ENCODE measurements at places on chromosomes 5 and 9.
A peak's percentile ranks its signal among the peaks of the same experiment; 100 is the strongest.

- DNase-seq, result no peak
These were observed 1.4 kb downstream of the PRR16 start for GRCh38 chr5:120465436-120465961.

- DNase-seq, result no peak
These were observed 13.7 kb downstream of the MYO10 start for GRCh38 chr5:16922430-16922829.

GRCh38 chr5:10291692-10292339 lies 15.9 kb downstream of the CMBL start:
- peak; percentile 62 for DNase-seq

DNA sequence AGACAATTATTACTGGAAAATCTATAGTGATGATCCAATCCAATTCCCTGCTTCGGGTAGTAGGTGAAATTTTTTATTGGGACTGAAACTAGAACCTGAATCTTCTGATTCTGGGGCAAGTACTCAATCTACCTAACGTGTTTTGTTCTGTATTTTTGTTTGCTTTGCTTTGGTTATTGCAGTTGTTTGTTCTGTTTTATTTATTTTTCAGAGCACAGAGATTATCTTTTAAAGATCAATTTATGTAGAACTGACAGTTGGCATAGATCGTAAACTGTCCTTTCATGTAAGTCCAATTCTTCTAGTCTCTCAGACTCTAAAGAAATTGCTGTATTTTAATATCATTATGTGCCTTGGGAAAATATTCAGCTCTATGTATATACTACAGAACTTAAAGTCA lies 401.6 kb downstream of the ANXA1 start:
- DNase-seq, result no peak

DNA sequence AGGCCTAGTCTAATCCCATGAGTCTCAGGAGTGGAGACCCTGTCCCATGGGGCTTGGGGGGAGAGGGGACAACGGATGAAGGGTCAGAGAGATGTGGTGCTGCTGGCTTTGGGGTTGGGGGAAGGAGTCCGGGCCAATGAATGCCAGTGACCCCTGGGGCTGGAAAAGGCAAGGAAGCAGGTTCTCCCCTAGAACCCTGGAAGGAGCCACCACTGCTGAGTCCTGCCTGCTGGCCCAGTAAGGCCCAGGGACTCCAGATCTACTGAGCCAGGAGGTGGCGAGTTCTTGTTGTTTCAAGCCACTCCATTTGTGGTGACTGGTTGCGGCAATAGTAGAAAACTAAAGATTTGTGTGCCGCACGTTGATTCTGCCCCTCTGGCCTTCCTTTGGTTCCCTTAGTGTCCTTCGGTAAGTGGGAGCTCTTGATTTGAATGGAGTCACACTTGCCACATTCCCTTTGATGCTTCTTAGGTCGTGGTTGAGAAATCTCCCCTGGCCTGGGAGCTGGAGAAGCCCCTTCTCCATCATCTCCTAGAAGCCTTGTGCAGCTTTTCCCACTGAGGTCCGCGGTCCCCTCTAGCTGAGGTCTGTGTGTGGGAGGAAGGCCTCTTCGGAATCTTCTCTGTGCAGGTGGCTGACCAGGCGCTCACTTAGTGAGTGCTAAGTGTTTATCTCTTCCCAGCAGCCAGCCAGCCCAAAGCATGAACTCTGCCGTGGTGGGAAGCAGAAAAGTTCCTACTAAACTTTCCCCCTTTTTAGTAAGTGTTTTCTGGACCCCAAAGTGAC lies 9.0 kb downstream of the FCN1 start:
- no peak for DNase-seq

DNA sequence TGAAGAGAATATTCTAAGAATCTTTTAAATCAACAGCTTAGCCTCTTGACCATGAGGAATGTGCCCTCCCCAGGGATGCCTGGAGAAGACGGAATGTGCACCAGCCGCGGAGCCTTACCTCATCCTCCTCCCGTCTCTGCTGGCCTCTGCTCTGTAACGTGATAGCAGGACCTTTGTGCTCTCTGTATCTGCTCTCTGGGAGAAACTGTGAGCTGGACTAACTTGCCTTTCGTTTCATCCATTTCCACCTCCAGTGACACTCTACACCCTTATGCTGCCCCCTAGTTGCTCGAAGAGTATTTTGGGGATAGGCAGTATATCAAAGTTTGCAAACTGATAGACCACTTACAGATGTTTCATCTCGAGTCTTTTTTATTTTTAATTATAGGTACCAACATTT lies 141.4 kb downstream of the NPR3 start:
- DNase-seq, result no peak

GRCh38 chr5:78109891-78110324 lies 184.6 kb downstream of the AP3B1 start:
- no peak for DNase-seq

DNA sequence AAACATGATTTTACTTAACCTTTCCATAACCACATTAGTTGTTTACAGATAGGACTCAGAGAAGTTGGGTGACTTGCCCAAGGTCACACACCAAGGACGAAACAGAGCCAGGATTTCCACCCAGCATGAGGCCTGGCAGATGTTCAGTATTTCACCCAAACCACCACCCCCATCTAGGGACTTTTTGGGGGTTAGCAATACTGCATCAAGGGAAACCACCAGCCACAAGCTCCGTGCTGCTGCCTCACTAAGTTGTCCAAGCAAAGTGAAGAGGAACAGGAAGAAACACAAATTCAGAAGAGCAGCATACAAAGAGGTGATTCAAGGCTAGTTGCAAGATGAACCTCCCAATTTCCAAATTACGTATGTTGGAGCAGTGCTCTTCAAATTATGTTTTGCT lies 219.6 kb upstream of the RORB start:
- no peak for DNase-seq

Data from NCI-H1048 (cell line).